ENCODE measurements at places on chromosomes 1 and 21.
A peak's percentile ranks its signal among the peaks of the same experiment; 100 is the strongest.

- DNase-seq: no peak
Measured at GRCh38 chr1:170307426-170307825, 161.7 kb downstream of the NTMT2 start.

GRCh38 chr1:115377411-115377810 lies 39.4 kb upstream of the NGF start:
- DNase-seq: peak; percentile 9

GRCh38 chr1:229231754-229232119 lies 39.2 kb upstream of the RAB4A start:
- DNase-seq: no peak

DNA sequence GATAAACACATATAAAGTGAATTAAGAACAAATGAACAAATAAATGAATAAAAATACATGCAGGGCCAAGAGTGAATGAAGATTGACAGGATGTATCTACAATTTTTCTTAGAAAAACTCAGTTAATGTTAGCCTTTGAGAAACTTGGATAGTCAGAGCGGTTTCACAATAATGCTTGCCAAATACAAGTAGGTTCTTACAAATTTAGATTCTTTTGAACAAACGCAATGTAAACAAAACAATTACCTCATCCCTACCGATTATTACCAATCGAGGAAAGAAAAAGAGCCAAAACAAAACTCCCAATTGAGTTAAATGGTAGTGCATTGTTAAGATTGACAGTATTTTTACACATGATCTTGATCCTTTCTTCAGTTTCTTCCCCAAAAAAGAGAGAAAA lies 176.9 kb upstream of the DEPDC1 start:
- no peak for DNase-seq

GRCh38 chr21:35664683-35665082 lies 395.6 kb downstream of the SETD4 start:
- no peak for DNase-seq

DNA sequence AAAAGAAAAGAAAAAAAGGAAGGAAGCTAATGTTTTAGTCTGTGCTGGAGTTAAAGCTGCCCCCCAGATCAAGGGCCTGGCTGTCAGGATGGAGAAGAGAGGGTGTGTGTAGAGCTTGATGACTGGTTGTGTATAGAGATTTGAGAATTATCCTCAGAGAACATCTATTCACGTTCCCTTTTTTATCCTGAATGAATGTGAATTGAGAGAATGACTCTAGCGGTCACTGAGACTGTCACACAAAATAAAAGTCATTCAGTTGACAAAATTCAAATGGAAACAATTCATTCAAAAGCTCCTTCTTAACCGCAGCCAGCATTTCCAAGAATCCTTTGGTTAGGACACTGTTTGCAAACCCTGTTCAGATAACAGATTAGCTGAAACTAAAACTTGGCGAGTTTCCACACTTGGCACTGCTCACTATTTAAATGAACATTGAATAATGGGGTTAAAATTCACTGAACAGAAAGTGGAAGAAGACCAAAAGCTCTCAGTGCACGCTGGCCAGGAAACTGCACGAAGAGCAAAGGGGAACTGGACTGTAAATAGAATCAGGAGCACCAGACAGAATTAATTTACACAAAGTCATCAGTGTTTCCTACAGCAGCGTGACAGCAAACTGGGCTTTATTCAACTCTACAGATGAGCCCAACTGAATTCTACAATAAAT lies 13.6 kb upstream of the FAM89A start:
- peak; percentile 43 for DNase-seq

DNA sequence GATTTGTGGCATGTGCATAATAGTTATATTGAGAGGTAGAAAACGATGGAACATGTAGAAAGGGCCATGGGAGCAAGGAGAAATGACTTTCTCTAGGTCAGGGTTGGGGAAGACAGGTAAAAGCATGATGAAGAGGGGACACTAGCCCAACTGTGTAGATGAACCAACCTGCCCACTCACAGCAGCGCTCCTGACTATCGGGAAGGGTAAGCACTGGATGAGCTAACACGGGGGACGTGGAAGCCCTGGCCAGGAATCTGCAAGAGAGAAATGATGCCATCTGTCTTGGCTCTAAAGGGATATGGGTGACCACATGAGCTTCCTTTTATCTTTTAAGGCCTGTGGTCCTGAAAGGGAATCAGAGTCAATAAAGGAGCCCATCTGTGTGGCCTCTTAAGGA lies 36.2 kb upstream of the TMEM125 start:
- DNase-seq: no peak

DNA sequence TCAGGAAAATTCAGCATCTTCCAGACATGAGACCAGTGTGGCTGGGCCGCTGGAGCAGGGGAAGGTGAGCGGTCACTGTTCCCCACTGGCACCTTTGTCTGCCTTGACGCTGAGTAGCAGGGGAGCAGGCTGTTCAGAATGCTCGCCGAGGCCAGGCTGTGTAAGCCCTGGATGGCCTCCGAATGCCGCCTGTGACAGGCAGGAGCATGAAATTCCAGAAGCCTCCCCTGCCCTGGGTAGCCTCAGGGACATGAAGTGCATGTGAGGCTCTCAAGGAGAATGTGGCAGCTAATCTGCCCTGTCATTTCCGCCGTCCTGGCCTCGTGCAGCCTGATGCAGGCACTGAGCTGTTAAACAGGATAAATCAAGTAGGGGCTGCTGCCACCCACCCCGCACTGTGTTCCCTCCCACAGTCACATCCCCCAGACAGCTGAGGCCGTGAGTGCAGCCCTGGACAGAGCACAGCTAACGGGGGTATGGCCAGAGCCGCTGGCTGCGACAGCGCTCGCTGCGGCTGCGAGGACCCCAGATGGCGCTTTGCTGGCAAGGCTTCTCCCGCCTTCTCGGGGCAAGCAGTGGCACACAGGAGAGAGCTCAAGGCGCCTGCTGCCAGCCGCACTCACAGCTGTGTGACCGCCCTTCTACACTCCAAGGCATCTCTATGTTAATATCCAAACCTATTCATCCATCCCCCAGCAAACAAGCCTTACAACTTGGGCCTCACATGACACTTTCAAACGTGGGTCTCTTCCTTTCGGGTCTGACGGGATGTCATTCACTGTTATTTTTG lies 105.0 kb upstream of the COL6A1 start:
- DNase-seq: no peak

- DNase-seq: no peak
Measured at GRCh38 chr1:33902486-33903209, 38.8 kb downstream of the HMGB4 start.

DNA sequence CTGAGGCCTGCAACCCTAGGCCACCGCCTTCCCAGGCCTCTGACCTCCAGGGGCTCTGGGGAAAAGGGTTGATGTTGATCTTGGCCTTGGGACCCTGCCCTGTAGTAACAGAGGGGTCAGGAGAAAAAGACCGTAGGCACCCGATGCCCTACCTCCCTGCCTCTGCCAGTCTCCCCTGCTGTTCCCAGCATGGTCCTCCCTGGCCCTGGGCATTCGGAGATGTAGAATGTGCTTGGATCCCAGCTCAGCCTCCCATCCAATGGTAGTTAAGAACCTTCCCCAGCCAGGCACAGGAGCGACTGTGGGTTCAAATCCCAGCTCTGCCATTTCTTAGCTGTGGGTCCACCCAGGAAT lies 72.0 kb upstream of the TARDBP start:
- no peak for DNase-seq

- peak; percentile 19 for DNase-seq
Measured at GRCh38 chr1:245516284-245516759, 361.5 kb downstream of the KIF26B start.

- no peak for DNase-seq
Measured at GRCh38 chr1:113326976-113327375, 63.3 kb upstream of the MAGI3 start.

- no peak for DNase-seq
Measured at GRCh38 chr1:43621861-43622260, 28.1 kb upstream of the KDM4A start.

Data from NCI-H1092 treated with DMSO at 0.1 percent for 48 hours (cell line).